Right ventricle myocardium inferior (tissue), 1 donor: ENCODE measurements at places on chromosomes 1 and 21.

- DNase-seq, result no peak
These were observed 191.2 kb upstream of the GREM2 start for GRCh38 chr1:240803151-240803550.

DNA sequence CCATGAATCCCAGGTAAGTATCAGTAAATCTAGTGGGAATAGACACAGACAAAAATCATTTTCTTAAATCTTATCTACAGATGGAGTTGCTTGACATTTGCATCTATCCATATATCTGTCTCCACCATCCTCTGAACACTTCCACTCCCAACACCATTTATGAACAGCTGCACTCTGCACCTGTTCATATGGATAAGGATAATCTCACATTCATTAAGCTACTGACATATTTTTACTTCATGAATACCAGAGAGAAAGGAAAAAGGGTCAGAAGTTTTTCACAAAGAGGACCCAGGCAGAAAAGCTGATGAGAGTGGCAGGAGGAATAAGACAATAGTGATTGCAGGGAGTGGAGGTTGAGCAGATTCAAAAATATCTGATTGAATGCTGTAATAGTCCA lies 222.6 kb downstream of the DNAH14 start:
- no peak for DNase-seq

GRCh38 chr1:66300972-66301451 lies 232.9 kb upstream of the SGIP1 start:
- no peak for DNase-seq

DNA sequence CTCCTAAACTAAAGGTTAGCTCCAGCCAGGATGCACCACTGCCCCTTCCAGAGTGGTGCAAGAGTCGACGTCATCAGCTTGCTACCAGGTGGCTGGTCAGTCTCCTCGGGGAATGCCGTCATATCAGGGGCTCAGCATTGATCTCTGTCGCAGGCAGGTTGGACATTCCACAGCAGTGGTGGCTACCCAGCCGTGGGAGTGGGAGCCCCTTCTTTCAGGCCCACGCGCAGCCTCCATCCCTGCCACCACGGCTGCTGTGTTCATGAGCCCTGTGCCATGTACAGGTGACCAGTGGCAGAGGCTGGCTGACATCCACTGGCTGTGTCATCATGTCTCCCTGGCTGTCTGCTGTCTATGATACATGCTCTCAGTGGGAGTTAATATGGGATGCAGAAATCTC lies 25.5 kb downstream of the IL10RB start:
- DNase-seq, result no peak

GRCh38 chr1:246689409-246690008 lies 34.7 kb upstream of the SCCPDH start:
- DNase-seq, result peak; percentile 78

GRCh38 chr1:91891454-91891853 lies 5.5 kb upstream of the TGFBR3 start:
- DNase-seq, result no peak

- DNase-seq, result no peak
These were observed 66.4 kb downstream of the NTPCR start for GRCh38 chr1:233016798-233017197.

GRCh38 chr1:95679262-95679661 lies 445.3 kb downstream of the RWDD3 start:
- no peak for DNase-seq

GRCh38 chr1:33228935-33229487 lies 27.3 kb upstream of the ZNF362 start:
- no peak for DNase-seq

GRCh38 chr1:88658419-88658818 lies 25.7 kb upstream of the PKN2 start:
- no peak for DNase-seq
